Brain microvascular endothelial cell (primary cell): ENCODE measurements at places on chromosomes 12 and 14.
A peak's percentile ranks its signal among the peaks of the same experiment; 100 is the strongest.

- DNase-seq: no peak
These were observed 37.8 kb downstream of the TNFAIP2 start for GRCh38 chr14:103161054-103161397.

DNA sequence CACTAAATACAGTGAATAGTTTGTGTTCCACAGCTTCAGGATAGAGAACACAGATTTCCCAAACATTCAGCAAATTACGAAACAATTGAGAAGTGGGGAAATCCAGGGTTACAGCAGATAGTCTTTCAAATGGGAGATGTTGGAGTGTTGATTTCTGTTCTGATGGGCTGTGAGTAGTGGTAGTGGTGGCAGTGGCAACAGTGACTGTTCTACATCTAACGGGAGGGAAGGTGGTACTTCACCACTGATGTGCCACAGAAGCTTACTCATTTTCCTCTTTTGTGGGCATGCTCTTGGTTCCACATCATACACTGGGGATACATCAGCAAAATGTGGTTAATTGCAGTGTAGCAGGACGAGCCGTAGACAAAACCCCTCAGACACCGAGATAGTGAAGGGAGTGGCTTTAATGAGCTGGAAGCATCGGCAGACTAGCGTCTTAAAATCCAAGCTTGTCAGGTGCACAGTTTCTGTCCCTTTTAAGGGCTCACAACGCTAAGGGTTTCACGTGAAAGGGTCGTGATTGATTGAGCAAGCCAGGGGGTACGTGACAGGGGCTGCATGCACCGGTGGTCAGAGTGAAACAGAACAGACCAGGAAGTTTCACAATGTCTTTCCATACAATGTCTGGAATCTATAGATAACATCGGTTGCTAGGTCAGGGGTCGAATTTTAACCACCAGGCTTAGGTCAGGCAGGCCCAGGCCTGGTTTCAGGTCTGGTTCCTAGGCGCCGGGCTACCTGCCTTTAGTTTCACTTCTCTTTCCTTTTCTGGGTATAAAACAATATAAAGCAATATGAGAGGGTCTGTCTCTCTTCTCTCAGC is 330.6 kb upstream of the FBXO33 start:
- no peak for DNase-seq

DNA sequence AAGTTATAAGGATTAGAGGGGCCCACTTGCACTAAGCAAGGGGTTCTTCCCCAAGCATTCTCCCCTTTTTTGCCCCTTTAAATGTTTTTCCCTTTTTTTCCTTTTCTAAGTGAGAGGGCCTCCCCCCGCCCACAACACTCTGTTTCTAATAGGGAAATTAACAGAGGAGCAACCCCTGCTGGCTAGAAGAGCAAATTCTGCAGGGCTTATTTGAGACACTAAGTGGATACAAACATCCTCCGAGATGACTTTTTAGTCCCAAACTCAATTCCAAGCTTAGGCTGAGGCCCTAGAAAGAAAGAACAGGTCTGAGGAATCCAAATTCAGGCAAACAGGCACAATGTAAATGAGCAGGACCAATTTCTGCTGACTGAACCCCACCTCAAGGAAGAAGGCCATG is 138.9 kb downstream of the GPR65 start:
- DNase-seq: no peak

GRCh38 chr12:38759621-38760020 is 145.8 kb downstream of the CPNE8 start:
- DNase-seq: no peak

- no peak for DNase-seq
These were observed 89.8 kb downstream of the GRIP1 start for GRCh38 chr12:66589095-66589494.

DNA sequence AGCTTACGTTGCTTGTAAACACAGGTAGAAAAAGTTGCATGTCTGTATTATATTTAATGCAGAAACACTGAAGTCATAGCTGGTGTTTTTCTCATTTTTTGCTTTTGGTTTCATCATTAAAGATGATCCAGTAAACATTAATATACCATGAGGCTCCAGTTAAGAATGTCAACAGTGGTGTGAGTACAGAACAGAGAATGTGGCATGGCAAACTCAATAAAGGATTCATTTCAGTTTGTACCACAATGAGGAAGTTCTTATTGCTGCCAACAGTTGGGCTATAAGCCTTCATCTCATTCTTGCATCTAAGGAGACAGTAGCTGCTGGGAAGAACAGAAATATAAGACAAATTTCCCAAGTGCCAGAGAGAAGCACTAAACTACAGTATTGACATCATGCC is 72.1 kb upstream of the ST8SIA1 start:
- no peak for DNase-seq

- DNase-seq: no peak
These were observed 231.2 kb downstream of the ETNK1 start for GRCh38 chr12:22856178-22856577.

DNA sequence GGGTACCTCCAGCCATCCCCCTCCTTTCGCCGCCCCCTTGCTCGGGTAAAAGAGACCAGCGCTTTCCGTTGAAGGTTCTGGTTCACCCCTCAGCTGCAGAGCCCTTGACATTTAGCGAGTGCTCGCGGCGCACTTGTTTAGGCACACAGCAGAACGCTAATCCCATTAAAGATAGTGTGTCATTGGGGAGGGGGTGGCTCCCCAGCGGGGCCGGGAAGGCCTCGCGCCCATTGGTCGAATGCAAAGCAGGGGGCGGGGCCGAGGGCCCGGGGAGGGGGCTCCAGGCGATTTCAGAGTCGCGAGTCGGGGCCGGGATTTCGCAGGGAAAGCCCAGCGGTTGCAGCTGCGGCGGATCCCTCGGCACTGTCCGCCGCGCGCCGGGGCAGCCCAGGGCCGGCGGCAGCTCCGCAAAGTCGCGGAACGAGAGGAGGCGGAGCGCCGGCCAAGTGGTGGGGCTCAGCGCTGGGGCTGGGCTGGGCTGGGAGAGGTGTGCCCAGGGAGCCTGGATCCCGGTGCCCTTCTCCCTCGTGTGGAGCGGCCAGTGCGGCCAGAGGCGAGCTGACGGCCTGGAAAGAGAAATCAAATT is 122.9 kb downstream of the TSPAN9 start:
- peak; percentile 43 for DNase-seq

GRCh38 chr14:65115615-65116014 is 13.3 kb upstream of the MAX start:
- no peak for DNase-seq

DNA sequence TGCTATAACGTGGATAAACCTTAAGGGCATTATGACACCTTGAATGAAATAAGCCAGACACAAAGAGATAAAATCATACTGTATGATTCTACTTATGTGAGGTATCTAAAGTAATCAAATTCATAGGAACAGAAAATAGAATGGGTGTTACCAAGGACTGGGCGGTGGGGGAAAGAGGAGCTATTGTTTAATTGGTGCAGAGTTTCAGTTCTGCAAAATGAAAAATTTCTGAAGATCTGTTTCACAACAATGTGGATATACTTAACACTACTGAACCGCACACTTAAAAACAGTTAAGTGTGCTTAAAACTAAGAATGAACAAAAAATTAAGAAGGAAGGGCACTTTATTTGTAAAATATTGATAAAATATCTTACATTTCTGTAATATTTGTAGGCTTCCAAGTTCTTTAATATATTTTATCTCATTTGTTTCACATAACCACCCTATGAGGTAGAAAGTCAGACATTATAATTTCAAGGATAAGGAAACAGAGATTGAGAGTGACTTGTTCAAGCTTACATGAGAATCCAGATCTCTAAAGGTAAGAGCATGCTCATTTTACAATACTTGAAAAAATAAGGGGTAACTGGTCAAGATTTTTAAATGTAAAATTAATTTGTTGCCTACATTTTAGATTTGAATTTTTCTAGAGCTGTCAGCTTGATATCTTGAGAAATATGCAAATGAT is 14.9 kb downstream of the LTA4H start:
- no peak for DNase-seq

DNA sequence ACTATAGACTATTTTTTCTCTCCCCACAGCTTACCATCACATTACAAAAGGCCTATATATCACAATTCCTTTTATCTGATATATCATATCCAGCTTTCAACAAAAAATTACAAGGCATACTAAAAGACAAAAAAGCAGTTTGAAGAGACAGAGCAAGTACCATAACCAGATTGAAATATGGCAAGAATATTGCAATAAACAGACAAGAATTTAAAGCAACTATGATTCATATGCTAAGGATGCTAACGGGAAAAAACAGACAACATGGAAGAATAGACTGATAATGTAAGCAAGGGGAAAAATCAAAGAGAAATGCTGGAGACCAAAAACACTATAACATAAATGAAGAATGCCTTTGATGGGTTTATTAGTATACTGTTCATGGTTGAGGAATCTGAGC is 40.7 kb downstream of the LRP6 start:
- no peak for DNase-seq

GRCh38 chr14:66085224-66085623 is 400.9 kb upstream of the CCDC196 start:
- DNase-seq: no peak
